ENCODE measurements at places on chromosomes 16 and 17.

DNA sequence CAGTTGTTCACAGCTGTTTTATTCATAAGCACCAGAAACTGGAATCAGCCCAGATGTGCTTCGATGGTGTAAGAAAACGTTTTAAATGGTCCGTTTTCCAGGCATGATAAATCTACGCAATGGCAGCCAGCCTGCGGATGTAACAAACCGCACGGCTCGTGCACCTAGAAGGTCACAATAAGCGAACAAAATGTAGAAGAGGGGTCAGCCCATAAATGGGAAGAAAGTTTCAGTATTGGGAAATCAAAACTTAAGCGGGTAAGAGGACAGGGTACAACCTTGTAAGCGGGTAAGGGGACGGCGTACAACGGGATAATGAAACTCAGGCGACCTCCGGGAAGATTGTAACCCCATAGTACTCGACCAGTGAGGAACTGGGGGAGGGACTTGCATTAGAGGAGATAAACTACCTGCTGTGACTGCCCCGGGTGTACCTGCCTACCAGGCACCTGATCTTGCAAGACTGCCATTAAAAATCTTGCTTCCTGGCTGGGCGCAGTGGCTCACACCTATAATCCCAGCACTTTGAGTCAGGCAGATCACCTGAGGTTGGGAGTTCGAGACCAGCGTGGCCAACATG lies 66.6 kb downstream of the ANKRD11 start:
- no peak for DNase-seq

DNA sequence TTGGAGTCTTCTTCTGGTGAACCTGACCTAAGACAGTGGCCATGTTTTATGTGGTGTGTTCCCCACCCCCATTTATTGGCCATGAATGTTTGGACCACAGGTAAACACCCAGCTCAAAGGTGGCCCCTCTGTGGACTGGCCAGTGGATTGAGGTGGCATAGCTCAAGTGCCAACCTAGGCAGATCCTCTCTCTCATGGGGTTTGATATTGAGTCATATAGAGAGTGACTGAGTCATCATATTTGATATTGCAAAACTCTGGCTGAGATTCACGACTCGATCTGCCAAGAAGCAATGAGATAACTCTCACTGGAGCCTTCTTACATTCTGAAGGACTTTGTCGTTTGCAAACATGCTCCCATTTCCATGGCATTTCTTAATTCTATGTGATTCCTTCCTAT lies 10.5 kb upstream of the TEKT3 start:
- peak; percentile 49 for DNase-seq

DNA sequence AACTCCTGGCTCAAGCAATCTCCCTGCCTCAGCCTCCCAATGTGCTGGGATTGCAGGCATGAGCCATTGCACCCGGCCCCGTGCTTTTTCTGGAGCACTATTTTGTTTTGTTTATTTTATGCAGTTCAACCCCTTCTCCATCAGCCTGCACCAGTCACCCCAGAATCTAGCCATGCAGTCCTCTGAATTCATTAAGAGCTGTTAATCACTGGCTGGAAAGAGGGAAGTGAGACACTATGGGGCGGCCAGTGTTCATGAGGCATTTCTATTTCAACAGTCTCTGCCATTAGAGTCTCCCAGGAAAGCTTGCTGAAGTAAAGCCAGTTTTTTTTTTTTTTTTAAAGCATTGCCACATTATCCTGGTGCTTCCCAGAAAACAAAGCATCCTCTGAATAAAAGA lies 1.7 kb downstream of the VWA3A start:
- DNase-seq: peak; percentile 16

- DNase-seq: no peak
Measured at GRCh38 chr16:82658796-82659195, 32.0 kb downstream of the CDH13 start.

DNA sequence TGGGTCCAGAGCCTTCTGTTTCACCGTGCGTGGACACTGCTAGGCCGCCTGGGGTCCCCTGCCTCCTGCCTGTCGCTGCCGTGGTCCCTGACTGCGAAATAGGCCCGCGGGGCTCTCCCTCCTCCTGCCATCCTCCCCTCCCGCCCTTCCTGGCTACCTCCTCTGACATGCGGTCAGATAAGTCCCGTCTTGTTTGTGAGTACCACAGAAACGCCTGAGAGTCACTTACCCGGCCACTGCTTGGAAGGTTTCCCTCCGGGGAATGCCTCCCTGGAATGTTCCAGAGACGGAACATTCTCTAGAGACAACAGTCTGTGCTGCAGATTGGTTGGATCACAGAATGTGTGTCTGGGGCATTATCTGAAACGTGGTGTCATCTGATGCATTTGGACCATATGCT lies 22.7 kb downstream of the CIBAR2 start:
- DNase-seq: no peak

DNA sequence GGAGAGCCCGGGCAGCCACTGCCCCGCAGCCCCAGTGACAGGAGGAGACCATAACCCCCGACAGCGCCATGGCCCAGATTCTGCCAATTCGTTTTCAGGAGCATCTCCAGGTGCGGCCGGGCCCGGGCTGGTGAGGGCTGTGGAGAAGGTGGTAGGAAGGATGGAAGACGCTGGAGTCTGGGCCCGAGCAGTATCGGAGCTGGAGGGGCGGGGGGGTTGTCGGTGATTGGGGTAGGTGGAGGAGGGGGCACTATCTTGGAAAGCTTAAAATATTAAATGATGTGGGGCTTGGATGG lies 317 bp downstream of the CLTC start:
- DNase-seq: no peak

DNA sequence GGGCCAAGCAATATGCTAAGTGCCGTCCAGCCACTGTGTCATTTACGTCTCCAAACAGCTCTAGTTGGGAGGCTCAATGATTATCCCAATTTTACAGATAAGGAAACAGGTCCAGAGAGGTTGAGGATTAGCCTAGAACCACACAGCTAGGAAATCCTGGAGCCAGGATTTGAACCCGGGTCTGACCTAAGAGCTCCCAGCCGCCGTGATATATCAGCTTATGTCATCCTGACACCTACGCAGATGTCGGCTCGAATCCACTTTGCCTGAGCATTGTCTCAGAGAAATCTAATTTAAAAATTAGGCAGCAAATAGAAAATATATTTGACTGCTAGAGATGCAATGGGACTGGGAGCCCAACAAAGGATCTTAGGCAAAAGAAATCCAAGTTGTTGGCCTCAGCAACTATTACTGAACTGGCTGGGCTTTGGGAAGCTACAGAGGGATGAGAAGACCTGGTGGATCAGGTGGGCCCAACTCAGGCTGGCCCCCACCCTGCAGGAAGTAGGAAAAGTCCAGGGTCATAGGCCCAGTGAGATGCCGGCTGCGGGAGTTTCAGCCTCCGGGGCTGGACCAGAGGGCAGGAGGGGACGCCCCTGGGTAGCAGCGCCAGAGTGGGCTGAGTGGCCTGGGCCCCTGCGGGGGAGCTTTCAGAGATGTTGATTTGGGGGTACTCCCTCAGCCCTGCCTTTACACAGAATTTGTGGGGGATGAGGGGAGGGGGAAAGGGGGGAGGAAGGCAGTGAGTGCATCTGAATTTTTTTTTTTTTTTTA lies 35.1 kb upstream of the IL21R start:
- DNase-seq: no peak

- no peak for DNase-seq
Measured at GRCh38 chr16:50360779-50361178, 8.0 kb downstream of the BRD7 start.

DNA sequence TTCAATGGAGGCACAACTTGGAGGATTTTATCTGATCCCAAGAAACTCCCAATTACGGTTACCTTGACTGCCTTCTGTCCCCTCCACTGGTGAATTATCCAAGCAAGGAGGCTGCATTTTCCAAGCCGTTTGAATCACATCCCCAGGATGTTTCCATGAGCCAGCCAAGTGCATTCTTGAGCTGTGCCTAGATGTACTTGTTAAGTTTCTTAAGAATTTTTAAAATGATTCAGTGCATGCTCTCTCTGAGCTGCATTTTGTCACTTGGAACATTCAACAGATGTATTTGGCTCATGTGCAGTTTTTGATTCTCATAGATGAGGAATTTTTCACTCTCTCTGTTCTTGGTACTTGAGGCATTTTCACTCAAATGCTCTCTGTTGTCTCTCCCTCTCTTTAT lies 202.6 kb upstream of the MYOCD start:
- DNase-seq: no peak

- DNase-seq: no peak
Measured at GRCh38 chr17:68853439-68853838, 101.8 kb downstream of the ABCA8 start.

DNA sequence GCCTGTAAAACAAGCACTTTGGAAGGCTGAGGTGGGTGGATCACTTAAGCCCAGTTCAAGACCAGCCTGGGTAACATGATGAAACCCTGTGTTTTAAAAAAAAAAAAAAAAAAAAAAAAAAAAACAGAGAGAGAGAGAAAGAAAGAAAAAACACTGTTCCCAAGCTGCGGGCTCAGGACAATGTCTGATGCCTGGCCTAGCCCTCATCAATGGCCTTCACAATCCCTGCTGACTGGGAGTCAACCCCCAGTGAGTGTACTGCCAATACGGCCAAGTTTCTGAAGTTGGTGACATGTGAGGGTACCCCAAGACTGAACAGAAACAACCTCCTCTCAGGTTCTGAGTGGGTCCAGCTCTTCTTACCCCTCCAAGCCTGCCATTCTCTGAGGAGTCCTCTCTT lies 116.5 kb downstream of the ZNF778 start:
- no peak for DNase-seq

- no peak for DNase-seq
Measured at GRCh38 chr16:3835089-3835602, 45.4 kb downstream of the CREBBP start.

DNA sequence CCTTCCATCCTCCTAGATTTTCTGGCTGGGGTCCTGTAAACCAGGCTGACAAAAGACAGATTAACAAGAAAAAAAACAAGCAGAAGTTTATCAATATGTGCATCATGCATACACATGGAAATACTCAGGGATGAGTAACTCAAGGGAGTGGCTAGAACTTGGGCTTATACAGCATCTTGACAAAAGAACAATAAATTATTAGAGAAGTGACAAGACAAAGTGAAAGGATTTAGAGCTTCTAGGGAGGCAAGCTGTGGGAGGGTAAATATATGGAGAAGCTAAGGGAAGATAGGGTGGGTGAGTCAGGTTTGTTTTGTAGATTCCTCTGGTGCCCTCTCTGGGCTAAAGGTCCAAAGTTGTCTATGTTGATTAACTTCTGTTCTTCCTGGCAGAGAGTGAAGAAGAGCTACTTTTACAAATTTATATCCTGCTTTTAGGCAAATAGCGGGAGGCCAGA lies 48.0 kb upstream of the NDRG4 start:
- DNase-seq: peak; percentile 25

GRCh38 chr16:30379158-30379783 lies 3.1 kb downstream of the SEPTIN1 start:
- DNase-seq: no peak

DNA sequence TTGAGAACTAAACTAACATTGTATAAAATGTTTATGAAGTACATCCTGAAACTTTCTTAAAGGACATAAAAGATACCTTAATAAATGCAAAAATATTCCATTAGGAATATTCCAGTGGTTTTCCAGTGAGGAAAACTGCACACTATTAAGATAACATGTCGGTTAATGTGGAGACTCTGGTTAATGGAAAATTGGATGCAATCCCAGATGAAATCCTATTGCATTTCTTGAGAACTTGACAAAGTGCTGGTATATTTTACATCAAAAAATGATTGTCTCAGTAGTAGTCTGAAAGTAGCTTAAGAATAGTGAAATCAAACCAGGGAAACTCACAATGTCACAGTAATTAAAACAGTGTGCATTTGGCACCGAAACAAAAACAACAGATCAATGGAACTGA lies 202.5 kb upstream of the MON1B start:
- no peak for DNase-seq

DNA sequence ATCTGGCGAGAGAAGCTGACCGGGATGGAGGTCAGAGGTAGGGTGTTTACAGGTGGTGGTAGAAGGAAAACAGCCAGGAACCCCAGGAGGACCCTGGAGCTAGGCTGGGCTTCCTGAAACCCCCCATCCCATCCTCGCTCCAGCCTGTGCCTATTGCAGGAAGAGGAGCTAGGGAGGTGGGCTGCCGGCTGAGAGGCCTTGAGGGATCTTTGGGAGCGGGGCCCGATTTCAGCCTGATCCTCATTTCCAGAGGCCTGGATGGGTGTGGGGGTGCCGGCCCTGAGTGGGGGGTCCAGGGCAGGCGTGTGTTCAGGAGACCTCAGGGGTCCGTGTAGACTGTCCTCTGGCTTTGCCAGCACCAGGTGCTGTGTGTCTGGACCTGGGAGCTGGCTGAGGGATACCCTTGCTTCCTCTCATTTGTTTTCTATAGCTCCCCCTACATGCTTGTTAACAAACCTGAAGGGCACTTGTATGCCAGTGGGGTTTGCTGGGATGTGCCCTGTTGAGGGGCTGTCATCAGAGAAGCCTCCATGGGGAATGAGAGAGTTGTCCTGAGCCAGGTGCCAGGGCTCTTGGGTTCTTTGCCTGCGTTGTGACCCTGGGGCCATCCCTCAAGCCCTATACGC lies 18.9 kb upstream of the RAP1GAP2 start:
- no peak for DNase-seq

- no peak for DNase-seq
Measured at GRCh38 chr17:66287911-66288310, 14.5 kb upstream of the PRKCA start.

- peak; percentile 98 for DNase-seq
Measured at GRCh38 chr17:43388359-43389045, 10.3 kb upstream of the ARL4D start.

- DNase-seq: no peak
Measured at GRCh38 chr16:81863630-81864352, 84.7 kb downstream of the PLCG2 start.

DNA sequence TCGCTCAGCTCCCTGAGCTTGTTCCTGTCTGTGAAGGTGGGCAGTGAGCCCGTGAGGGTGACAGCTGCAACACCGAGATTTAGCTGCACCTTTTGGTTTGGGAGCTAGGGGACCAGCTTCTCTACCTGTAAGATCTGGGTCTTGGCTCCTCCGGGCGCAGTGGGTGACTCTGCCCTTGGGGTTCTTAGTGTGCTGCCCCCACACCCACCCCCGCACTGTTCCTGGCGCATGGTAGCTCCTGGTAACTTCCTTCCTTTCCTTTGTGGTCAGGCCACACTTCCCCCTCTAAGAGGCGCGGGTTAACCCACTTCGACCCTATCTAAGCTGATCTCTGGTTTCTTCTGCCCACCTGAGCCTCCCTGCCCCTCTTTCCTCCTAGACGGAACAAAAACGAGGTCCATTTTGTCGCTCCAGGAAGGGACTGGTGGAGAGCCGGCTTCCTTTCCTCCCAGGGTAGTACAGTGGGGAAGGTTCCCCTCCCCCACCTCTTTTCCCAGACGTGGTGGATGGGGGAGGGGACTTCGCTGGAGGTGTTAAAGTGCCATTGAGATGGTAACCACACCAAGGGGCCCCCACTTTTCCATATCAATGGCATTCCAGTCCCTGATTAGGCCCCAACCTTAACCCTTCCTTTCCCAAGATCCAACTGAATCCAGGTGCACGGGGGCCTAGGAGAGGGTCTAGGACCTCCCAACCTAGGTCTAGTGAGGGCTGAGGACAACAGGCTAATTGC lies 4.6 kb upstream of the CLDN9 start:
- peak; percentile 50 for DNase-seq

GRCh38 chr17:36816907-36817288 lies 120.4 kb upstream of the LHX1 start:
- no peak for DNase-seq

GRCh38 chr17:50818921-50819657 lies 16.3 kb upstream of the WFIKKN2 start:
- peak; percentile 57 for DNase-seq
